Activated naive CD4-positive, alpha-beta T cell treated with anti-CD3 and anti-CD28 coated beads for 36 hours (primary cell): ENCODE measurements at places on chromosomes 1 and 21. TPM values are rescaled to one million over a fixed set of nuclear protein-coding genes. Genes with fewer than 3 reads are reported as not detected.

TDRKH gene
- total RNA-seq = 22.5 TPM

DNA sequence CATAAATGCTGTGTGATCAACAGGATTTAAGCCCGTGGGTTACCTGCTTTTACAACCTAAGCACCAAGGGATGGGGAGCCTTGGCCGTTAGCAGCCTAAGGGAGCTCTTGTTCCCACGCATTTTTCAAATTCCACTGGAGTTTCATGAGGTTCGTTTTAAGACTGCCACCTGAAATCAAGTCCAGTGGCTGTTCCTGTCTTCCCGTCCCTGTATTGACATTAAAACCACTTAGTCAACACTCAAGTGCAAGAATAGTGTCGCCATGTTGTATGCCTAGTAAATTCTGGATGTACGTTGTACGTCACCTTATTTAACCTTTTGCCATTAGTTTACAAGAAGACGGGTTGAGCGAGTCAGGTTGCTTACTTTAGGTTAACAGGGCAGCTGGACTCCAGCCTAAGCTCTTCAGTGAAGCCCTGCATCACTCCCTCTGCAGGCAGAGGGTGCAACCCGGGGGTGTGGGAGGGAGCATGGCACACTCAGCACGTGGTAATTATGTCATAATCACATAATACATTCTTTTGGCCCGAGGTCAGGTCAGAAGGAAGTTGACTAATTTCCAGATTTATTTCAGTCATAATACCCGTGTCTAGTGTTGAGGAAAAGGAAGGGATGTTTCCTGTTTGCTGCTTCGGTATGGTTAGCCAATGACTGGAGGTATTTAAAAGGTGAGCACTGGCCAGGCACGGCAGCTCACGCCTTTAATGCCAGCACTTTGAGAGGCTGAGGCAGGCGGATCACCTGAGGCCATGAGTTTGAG is 42.5 kb downstream of the CNST start:
- DNase-seq = peak; percentile 49

DNA sequence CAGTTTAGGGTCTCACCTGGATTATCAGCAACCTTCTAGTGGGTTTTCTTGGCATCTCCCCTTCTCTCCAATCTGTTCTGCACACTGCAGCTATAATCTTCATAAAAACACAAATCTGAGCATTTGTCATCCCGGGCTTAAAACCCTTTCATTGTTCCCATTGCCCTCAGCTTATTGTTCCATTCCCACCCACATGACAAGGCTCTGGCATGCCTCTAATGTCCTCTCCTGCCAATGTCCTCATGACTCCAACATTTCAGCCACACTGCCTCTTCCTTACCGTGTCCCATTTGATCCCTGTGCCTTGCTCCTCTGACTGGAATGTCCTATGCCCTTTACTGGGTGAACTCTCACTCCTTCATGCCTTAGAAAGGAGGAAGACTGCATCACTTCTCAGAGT is 7.5 kb upstream of the DPH2 start:
- DNase-seq = no peak

- no peak for DNase-seq
These were observed 51.7 kb upstream of the MRPS6 start for GRCh38 chr21:34021726-34022125.

- DNase-seq = no peak
These were observed 37.5 kb downstream of the HLCS start for GRCh38 chr21:36928960-36929359.

DNA sequence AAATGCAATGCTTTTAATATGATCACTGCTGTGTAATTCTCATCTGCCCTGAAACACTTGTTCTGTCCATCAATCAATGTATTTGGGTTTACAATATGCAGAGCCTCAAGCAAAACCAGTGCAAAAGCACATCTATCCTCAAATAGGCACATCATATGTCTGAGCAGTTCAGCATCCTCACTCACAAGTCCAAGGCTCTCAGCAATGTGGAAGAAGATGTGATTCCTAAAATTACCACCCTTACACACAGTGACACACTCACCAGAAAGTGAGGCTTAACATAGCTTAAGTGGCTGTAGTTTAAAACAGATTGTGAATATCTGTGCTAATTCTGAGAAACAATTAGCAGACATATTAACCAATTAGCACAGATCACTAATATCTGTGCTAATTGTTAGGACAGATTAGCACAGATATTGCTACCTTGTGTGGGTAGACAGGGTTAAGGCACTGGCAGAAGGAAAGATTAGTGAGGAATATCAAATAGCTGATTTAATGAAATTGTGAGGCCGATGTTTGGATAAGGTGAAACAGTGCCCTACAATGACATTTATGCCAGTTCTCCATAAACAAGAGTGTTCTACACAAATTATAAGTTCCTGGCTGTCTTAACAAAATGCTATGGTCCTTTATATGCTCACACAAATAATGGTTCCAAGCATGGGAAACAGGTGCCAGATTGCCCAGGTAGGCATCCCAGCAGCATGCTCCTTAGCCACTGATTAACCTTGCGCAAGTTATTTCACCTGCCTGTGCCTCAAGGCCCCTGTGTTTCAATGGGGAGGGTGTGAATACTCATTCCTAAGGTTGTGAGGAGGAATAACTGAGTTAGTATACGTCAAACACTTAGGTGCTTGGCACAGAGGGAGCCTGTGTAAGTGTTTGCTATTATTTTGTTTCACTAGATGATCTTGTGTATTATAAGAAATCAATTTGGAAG is 41.7 kb downstream of the MRPL39 start:
- no peak for DNase-seq

GRCh38 chr21:28516021-28516420 is 476.7 kb downstream of the LTN1 start:
- DNase-seq = no peak

- DNase-seq = no peak
These were observed 651 bp upstream of the HPCA start for GRCh38 chr1:32885676-32886003.
